ENCODE measurements at places on chromosomes 7 and 10.
A peak's percentile ranks its signal among the peaks of the same experiment; 100 is the strongest.

DNA sequence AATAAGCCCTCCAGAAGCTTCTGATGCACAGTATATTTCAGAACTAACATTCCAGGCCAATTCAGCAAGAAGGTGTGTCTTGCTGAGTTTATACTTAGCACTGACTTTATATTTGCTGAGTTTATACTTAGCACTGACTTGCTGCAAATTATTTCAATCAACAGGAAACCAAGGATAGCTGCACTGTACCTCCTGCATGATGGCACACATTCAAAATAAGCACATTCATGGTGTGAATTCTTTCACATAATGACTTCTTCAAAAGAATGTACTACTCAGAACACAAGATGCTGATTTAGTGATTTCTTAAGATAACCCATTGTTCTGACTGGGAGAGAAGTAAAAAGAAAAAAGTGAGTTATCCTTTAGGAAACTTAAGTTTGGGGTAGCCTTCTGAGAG, 52.0 kb downstream of the JAZF1 start:
- DNase-seq: no peak

DNA sequence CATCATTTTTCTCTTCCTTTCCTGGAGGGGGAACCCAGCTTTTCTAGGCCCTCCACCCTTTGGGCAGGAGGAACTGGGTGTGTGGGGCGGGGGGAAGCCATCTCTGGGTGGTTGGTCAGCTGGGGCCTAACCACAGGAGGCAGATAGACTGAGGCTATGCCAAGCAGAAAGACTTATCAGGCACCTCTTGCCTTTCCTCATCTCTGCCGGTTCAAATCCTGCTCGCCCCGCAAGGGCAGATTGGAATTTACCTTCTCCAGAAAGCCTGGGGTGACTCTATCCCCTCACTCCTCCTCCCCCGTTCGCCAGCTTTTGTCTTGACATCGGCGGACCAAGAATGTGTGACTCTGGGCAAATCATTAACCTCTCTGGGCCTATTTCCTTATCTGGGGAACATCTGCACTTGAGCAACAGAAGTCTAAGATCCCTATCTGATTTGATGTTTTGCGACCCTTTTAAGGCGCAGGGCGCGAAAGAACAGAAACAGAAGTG, 584 bp upstream of the GARS1 start:
- DNase-seq: no peak

DNA sequence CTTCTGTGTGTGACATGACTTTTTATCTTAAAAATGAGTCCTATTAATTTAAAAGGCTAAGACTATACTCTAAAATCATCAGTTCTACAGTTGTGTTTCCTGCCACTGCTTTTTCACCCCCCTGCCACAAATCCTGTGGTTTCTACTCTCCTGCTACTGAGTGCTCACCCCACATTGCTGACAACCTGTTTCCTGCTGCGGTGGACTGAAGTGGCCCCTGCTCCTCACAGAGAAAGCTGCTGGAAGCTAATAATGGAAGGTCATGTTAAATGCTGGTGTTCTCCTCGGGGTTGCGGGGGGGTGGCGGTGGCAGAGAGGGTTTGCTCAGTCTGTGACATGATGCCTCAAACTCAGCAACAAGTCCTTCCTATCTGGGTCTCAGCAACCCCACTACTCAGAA, 113.2 kb upstream of the INHBA start:
- no peak for DNase-seq

DNA sequence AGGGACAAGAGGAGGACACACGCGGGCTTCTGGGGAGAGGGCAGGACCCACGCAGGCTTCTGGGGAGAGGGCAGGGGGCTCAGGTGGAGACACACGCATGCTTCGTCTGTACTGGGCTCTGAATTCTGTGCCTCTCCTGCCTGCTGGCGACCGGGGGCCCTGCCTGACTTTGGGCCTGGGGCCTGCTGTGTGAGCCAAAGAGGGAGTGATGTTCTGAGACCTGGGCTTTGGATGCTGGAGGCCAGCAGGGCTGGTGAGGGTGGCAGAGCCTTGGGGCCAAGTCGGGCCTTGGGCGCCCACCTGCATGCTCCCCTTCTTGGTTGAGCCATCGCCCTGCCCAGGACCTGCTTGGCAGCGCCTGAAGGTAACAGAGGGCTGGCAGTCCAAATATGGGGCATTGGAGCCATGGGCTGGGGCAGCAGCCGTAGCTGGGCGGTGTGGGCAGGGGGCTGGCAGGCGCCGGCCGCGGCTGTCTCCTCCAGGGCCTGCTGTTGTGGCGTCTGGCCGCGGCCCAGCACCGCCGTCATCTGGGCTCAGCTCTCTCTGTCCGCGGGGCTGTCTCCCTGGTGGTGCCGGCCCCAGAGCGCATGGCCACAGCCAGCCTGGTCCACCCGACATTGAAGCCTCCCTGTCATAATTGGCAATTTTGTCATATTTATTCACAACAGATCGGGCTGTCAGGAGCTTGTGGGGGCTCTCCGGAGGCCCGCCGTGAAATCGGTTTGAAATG, 78.9 kb downstream of the UNCX start:
- DNase-seq: no peak

DNA sequence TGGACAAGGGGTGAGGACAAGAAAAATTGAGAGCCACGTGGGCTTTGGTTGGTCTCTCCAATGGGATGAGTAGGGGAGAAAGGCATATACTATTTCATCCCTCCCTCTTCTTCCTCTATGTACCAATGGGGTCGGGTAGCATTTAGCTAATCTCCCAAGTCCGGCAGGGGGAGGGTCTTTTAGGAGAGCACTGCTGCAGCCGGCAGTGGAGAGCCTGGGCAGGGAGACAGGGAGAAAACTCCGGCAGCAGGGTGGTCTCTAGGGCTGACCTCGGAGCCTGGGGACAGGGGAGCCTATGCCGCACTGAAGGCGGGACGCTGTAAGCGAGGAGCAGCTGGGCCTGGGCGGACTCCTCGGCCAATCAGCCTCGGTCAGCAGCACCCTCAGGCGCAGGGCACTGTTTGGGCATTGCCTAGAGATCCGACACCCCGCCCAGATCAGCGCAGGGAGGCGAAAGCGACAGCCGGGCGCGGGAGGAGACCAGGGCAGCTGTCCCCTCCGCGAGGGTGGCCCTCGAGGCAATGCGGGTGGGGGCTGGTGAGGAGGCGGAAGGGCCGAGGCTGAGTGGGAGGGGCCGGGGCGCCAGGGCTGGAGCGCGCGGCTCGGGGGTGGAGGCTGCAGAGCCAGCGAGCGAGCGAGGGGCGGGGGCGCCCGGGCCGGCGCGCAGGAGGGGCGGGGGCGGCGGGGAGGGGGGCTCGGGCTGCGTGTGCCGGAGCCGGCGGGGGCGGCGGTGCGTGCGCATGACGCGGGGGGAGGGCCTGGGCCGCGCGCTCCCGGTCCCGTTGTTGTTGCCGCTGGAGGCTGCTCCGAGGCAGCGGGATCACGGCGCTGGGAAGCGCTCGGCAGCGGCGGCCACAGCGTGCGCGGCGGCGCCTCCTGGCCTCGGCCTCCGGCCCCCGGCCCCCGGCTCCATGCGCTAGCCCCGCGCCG, at the start of gene AGAP3:
Gene AGAP3, plus strand, starts transcription at position 785 of the 930 bp plus-strand sequence. CDS start 267 bp downstream, outside the sequence.
- DNase-seq: peak; percentile 57

- DNase-seq: no peak
Measured at GRCh38 chr10:121070275-121071070, 219.3 kb downstream of the WDR11 start.

DNA sequence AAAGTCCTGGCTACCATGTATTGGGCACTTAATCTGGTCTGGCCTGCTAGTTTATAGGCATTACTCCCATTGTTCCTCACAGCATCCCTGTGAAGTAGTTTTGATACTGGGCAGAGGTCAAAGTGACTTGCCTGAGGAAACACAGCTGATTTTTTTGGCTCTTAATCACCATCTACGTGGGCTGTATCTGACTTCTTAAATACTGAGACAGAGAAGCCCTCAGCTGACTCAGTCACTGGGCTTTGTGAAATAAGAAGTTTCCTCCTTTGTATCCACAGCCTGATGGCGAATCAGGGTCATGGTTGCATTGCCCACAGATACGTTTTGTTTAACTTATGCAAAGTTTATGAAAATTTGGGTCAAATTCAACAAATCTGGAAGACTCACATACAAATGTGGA, 13.2 kb downstream of the TACR2 start:
- no peak for DNase-seq

DNA sequence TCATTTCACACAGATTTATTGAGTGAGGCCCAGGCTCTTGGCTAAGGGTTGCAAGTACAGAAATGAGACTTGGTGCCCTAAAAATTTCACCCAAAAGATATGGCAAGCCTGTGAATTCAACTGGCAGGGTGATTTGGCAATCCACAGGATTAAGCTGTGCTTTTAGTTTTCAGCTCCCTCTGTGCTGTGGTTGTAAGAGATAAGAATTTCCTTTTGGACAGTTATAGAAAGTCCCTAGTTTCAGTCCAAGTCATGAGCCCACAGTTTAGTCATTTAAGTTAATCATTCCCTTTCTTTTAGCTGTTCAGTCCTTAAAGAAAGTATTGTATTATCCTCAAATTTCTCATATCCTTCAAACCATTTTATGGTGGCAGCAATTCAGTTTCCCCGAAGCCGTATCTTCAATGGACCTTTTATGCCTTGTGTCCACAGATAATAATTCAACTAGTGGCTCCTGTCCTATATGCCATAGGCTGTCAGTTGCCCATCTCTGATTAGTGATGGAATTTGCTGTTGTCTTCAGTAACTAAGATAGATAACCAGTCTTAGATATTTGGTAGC, 73.4 kb upstream of the NAMPT start:
- no peak for DNase-seq

- DNase-seq: no peak
Measured at GRCh38 chr10:5625992-5626777, 40.2 kb downstream of the ASB13 start.

GRCh38 chr7:35334506-35334905, 80.6 kb upstream of the TBX20 start:
- no peak for DNase-seq

DNA sequence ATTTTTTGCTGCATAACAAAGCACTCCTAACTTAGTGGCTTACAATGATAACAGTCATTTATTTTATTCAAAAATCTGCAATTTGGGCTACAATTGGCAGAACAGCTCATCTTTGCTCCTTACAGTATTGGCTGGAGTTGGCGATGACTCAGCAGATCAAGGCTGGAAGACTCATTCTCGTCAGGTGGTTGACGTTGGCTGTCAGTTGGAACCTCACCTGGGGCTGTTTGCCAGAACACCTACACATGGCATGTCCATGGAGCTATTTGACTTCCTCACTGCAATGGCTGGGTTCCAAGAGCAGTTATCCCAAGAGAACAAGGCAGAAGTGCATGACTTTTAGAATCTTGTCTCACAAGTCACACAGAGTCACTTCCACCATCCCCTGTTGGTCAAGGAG, 75.1 kb downstream of the NOD1 start:
- DNase-seq: no peak

GRCh38 chr10:51900180-51900579, 200.8 kb upstream of the CSTF2T start:
- no peak for DNase-seq

DNA sequence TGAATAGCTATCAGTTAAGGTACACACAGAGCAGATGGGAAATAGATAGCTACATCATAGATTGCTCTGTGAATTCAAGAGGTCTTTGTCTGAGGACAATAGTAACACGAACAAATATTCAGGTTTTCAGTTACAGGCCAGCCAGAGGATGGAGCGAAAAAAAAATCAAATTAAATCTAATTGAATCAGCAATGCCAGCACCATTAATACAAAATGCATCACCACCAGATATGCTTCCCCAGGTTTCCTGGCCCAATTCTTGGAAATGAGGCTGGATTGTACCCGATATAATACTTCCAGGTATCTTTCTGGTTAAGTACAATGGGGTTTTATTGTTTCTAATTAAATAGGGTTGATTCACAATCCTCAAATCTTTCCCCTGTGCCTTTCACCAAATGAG, 975.8 kb upstream of the AUTS2 start:
- DNase-seq: no peak

GRCh38 chr10:30454744-30455510, 20.9 kb downstream of the MAP3K8 start:
- DNase-seq: no peak

GRCh38 chr10:108582387-108582786, 1340.9 kb downstream of the XPNPEP1 start:
- DNase-seq: no peak

DNA sequence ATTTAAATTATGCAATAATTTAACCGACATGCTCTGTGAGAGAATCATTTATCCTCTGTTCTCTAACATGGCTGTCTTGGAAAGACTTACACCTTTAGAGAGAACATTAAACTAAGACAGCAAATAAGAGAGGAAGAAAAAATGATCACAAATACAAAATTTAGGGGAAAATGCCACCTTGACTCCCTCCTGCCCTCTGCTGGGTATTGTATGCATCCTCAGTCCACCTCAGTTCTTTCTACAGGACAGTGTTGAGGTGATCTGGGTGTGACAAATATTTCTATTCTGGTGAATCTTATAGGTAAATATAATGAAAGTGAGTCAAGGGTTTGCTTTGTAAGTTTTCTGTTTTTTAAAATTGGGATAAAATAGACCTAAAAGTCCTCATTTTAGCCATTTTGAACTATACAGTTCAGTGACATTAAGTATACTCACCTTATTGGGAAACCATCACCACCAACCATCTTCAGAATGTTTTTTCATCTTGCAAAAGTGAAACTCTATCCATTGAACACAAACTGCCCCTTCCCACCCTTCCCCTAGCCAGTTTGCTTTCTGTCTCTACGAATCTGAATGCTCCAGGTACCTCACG, 61.5 kb upstream of the ELMO1 start:
- no peak for DNase-seq

DNA sequence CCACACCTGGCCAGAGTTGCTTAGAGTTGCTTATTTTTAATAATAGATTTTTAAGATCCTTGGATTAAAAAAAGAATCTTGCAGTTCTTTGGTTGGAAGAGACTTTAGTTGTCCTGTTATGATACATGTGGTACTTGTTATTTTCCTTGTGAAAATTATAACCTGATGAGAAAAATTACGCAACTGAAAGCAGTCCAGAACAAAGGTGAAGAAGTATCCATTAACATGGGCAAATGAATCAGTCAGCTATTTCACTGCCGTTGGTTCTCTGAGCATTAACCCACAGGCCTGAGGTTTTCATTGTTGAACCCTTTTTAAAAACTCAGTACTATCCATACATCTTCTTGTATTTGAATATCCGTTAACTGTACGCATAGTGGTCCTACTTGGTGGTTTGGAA, 68.2 kb downstream of the GALNT11 start:
- DNase-seq: no peak

- DNase-seq: no peak
Measured at GRCh38 chr7:150866932-150867564, 14.7 kb downstream of the AOC1 start.

GRCh38 chr7:91330191-91330808, 66.1 kb downstream of the FZD1 start:
- no peak for DNase-seq

- DNase-seq: no peak
Measured at GRCh38 chr7:137877027-137877675, 30.4 kb upstream of the DGKI start.

DNA sequence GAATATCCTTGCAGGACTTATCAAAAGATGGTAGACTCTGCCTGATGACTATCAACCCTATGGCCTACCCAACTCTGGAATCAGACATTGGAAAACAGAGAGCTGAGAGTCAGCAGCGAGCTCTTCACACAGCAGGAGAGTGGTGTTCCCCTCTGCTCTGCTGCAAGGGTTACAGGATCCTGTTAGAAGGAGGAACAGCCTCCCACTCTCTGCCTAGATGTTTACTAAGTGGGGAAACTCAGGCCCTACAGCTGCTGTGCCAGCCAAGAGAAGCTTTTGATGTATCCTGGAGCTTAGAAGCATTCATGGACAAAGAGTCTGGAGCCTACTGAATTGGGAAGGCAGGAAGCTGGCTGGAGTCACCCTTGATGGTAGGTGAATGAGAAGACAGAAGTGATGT, 104.6 kb downstream of the ABLIM1 start:
- DNase-seq: no peak
